ENCODE measurements at places on chromosomes 12 and 14.

DNA sequence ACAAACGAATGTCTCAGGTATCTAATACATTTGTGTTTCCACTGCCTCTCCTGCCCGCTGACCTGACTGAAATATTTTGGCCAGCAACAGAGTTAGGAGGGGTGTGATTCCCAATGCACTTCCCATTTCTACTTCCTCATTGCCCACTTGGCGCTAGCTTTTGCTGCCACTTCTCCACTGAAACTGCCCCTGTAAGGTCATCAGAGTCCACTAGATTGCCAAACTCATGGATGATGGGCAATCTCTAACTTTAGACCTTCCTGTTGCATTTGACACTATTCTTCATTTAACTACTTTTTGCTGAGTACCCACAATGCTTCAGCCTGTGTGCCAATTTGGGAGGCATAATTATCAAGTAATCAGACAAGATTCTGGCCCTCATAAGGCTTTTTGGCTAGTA lies 40.8 kb downstream of the GPR65 start:
- H3K4me1 ChIP-seq: peaks cover 9% of the 10 kb centered on the region
- H3K4me3 ChIP-seq: no peak overlapping the region
- DNase-seq: no peak

DNA sequence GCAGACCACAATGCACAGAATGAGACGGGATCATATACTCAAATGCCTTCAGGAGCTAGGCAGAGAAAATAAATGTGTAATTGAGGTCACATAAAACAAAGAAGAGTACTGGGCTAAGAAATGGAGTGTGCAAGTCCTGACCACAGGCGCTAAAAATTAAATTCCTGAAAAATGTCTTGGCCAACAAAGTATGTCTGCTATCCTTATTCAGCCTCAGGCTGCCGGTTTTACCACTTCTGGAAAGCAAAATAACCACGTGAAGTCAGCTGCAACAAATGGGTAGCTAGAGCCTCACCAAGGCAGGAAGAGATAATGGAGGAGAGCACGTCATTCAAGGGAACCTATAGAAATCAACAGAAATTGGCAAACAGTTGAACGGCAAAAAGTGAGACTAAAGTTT lies 3.1 kb downstream of the PYGL start:
- peaks cover 16% of the 10 kb centered on the region for H3K4me1 ChIP-seq
- peaks cover 42% of the 10 kb centered on the region for H3K27me3 ChIP-seq
- H3K36me3 ChIP-seq: no peaks in the 10 kb centered on the region
- no peak overlapping the region for H3K4me3 ChIP-seq

DNA sequence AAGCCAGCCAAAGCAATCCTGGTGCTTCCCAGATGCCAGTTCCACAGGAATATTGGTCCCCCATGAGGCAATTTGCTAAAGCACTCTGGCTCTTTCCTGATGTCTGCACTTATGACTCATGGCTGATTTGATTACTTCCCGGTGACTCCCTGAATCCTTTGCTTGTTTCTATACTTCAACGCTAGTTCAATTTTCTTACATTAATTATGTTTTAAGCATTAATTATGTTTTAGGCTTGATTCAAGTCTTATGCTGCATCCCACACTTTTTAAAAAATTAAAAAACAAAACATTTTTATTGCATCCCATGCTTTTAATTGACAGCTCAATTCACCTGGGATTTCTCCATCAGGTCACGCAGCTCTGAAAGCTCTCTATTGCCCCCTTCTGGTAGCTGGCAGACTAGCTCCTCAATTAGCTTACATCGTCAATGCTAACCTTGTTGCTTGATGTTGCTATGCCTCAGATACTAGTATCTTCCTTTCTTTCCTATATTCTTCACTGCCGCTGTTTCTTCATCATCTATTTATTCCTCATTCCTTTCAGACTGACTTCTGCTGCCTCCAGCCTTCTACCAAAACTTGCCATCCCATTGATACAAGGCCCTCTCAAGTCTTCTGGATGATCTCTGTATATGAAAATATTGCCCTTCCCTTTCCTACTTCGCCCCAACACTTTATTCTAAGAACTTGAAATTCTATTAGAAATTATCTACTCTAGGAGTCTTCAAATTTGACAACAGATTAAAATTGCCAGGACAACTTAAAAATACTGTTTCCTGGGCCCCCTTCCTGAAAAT lies 32.0 kb downstream of the TSHR start:
- H3K4me3 ChIP-seq: no peak overlapping the region
- peaks cover 15% of the 10 kb centered on the region for H3K4me1 ChIP-seq
- no peaks in the 10 kb centered on the region for H3K36me3 ChIP-seq
- no peak overlapping the region for H3K27ac ChIP-seq
- peaks cover 6% of the 10 kb centered on the region for H3K27me3 ChIP-seq
- peak; percentile 79 for DNase-seq

DNA sequence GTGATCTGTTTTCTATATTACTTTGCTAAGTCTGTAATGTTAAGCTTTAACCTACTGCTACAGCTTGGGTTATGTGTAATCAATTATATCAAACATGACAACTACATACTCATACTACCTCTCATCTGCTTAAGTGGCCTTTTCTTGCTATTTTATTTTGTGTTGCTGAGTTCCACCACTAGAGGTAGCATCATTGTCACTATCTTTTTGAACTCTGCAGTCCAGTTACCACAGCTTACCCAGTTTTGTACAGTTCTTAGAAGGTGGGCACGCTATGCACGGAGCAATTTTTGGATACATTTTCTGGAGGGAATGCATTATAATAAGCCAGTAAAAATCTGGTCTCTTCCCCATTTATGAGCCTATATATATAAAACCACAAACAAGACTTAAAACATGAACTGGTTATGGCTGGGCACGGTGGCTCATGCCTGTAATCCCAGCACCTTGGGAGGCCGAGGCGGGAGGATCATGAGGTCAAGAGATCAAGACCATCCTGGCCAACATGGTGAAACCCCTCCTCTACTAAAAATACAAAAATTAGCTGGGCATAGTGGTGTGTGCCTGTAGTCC lies 48.5 kb downstream of the SAV1 start:
- no peak for DNase-seq
- no peak overlapping the region for H3K27ac ChIP-seq
- H3K4me1 ChIP-seq: no peaks in the 10 kb centered on the region
- no peaks in the 10 kb centered on the region for H3K27me3 ChIP-seq
- H3K4me3 ChIP-seq: no peak overlapping the region
- H3K36me3 ChIP-seq: no peaks in the 10 kb centered on the region

DNA sequence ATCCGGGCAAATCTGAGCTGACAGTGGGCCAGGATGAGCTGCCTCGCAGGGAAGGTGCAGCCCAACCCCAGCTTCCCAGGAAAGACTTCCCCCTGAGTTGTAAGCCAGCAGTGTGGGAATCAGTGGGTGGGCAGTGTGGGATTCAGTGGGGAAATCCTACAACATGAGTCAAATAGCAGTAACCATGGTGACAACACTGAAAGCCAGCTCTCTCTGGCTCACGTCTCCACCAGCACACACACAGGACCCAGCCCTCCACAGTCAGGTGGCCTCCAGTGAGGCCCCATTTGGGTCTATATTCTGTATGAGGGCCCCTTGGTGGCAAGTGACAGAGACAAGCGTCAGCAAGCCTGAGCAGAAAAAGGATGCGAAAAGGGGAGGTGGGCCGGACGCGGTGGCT lies 6.0 kb upstream of the LGALS3 start:
- no peak overlapping the region for H3K4me3 ChIP-seq
- H3K27ac ChIP-seq: no peak overlapping the region
- H3K4me1 ChIP-seq: peaks cover 31% of the 10 kb centered on the region
- DNase-seq: no peak
